ENCODE measurements at places on chromosomes 5 and 9. TPM values are rescaled to one million over a fixed set of nuclear protein-coding genes. Genes with fewer than 3 reads are reported as not detected.

ECSCR gene
- polyA plus RNA-seq = 53.2 TPM

PCDHB9 gene
- polyA plus RNA-seq = 2.1 TPM

TPD52L3 gene
- polyA plus RNA-seq = not detected

- no peak for DNase-seq
These were observed 71.8 kb downstream of the SMARCA2 start for GRCh38 chr9:2086971-2087370.

GRCh38 chr9:96505316-96505991, 55.5 kb downstream of the HABP4 start:
- DNase-seq = no peak

GRCh38 chr5:143284521-143284920, 119.0 kb downstream of the NR3C1 start:
- no peak for DNase-seq

- DNase-seq = peak; percentile 89
These were observed 9.4 kb upstream of the SLC6A7 start for GRCh38 chr5:150180241-150181026.

GRCh38 chr5:143551820-143552251, 148.3 kb upstream of the NR3C1 start:
- DNase-seq = no peak

DNA sequence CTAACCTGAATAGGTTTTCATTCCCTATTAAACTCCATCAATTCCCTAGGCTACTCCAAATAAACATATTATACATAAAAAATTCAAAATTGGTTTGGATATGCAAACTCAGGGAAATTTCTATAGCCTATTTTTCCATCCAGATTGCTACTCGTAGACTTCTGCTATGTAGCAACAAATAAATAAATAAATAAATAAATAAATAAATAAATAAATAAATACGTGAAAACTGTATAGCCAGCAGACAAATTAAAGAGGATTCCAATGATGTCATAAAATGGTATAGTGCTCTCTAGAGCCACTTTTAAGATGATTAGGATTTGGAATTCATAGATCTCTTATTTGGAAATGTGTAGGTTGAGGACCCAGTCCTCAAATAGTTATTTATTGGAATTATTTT, 1193.2 kb upstream of the NUDT12 start:
- DNase-seq = no peak

GRCh38 chr9:91419222-91420191, 4.1 kb downstream of the NFIL3 start:
- DNase-seq = no peak

DNA sequence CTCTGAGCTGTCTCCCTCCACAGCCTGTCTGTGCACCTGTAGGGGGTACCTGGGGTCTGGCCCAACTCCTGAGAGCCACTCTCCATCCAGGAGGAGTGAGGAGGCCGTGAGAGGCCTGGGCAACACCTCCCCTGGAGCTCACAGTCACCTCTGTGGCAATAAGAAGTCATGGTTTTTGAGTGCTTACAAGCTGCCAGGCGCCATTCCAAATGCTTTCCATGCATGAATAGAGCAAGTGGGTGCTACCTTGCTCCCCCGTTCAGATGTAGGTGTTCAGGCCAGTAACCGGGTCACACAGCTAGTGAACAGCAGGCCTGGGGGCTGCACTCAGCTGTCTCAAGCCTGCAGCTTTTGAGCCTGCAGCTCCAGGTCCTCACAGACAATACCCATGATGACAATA, 30.6 kb downstream of the CORO2A start:
- DNase-seq = no peak

All from muscle of arm (tissue), 14 donors.